NCI-H510A treated with DMSO at 0.1 percent for 48 hours (cell line): ENCODE measurements at places on chromosomes 12 and 14.
A peak's percentile ranks its signal among the peaks of the same experiment; 100 is the strongest.

- DNase-seq, result no peak
These were observed 68.5 kb upstream of the PKP2 start for GRCh38 chr12:32964981-32965585.

DNA sequence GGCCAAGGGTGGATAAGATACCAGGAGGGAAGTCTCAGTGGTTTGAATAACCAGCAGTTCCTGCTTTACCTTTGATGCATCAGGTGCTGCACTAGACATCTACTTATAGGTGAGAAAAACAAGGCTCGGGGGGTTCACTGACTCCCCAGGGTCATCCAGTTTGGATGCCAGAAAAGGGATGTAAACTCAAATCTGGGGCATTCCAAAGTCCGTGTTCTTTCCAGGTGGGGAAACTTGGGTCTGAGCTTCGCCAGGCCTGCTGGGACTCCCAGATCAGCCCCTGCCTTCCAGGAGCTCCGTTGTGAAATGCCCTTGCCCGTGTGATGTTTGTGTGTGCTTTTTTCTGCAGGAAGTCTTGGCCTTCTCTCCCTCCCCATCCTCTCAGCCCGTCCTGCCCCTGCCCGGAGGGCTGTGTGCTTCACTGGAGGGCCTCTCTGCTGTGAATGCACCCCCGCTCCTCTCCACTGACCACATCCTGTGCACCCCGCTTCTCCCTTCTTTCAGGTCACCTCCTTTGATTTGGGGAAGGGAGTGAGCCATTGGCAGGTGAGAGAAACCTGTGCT is 42.1 kb downstream of the TSPAN9 start:
- no peak for DNase-seq

GRCh38 chr12:9606247-9606646 is 1.5 kb downstream of the KLRB1 start:
- no peak for DNase-seq

GRCh38 chr12:21801522-21802288 is 27.2 kb upstream of the KCNJ8 start:
- DNase-seq, result no peak

DNA sequence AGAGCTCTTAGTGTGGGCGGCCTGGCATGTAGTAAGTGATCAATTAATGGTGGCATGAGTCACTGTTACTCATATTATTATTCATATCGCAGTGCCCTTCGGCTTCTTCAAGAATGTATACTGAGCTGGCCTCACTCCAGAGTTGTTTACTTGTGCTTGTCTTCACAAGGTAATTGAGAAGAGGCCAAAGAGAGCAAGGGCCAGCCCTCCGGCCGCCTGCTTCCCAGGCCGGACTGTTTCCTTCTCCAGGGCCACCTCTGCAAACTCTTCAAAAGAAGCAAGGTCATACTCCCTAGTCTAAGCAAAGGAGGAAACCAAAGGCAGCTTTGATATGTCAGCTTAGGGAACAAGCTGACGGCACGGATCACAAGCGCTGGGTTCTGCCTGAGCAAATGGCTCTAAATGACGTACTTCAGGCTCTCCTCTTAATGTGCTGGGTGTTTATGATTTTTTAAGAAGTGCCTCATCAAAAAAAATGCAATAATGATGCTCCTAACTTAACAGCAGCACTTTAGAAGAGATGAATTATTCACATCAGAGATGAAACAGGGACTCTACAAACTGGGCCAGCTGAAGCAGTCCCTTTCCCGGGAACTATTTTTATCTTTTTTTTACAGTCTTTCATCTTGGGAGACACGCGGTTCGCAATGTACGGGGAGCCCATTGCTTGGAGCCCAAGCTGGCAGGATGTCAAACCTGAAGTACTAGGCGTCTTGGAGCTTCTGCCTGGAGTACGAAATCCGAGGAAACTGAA is 65.6 kb upstream of the DLK1 start:
- no peak for DNase-seq

DNA sequence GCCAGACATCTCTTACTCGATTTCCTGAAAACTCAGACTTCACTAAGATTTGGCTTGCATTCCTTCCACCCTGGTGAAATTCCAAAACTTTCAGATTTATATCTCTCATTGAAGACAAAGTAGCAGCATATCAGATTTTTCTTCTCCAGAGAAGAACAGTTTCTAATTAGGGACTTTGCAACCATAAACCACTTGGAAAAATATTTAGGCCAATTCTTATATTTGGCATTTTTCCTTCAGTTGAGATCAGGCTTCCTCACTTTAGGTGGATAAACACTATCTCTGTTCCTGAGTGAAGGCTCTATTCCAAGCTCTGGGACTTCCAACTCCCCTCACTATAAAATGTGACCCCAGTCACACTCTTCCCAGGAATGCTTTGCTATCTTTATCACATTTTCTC is 1434.3 kb upstream of the FLRT2 start:
- no peak for DNase-seq

GRCh38 chr14:51211149-51211548 is 28.9 kb upstream of the TMX1 start:
- DNase-seq, result peak; percentile 78

- DNase-seq, result peak; percentile 19
These were observed 9.7 kb upstream of the RIN3 start for GRCh38 chr14:92503756-92504491.

DNA sequence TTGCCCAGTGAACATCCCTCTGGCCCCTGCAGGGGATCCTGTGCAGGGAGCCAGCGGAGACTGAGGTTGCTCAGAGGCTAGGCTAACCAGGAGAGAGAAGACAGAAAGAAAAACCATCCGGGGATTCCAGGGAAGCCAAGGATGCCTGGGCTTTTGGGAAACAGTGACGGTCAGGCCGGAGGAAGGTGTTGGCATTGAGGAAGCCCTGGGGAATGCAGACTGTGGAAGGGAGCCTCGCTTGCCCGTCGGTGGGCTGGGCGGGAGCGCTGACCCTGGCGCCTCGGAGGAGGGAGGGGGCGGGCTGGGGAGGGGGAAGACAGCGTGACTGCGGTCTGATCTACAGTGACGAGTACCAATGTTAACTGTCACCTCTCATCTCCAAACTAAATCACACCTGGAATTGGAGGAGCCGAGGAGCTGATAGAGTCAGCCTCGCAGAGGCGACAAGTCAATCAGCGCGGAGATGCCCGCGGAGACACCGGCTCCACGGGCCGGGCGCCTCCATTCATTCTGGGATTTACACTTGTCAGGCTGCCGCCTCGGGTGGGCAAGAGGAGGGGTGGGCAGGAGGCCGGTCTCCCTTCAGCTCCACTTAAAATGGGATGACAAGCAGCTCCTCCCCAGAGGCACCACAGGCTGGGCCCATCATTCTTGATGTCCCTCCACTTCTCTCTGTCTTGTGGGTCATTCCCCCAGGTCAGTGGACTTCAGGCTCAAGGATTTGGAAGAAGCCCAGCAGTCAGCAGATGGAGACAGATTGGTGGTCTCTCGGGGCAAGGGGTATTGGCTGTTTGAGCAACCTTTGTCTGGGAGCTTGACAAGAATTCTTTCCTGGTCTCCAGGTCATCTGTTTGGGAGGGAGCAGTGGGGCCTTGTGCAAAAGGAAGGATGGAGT is 20.4 kb upstream of the GPATCH2L start:
- DNase-seq, result no peak
